GM03348 (cell line): ENCODE measurements at places on chromosomes 11 and 22.

GRCh38 chr11:45031912-45032519 lies 81.3 kb upstream of the TP53I11 start:
- no peak for DNase-seq

- peak; percentile 2 for DNase-seq
Observed at GRCh38 chr11:50174189-50174588, 141.5 kb downstream of the OR4C45 start.

DNA sequence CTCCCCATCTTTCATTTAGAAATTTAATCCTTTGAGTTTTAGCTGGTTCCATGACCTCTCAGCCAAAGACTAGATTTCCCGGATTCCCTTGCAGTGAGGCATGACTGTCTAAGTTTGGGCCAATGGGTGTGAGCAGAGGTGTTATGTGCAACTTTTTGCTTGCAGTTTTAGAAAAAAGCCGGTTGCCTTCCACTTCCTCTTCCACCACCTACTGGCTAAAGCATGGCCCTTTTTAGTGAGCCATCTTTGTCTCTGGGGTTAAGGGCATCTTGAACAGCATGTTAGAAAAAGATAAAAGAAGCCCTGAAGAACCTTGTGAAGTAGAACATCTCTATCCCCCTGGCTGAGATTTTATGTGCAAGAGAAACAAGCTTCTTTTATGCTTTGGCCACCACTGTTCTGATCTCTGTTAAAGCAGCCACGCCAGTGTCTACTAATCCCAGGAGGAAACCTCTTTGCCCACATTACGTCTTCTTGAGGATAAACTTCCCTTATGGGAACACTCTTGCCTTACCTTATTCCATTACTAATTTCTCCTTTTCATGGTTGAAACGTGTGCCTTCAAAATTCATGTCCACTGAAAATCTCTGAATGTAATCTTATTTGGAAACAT lies 279.9 kb downstream of the TENM4 start:
- DNase-seq: peak; percentile 31

- peak; percentile 78 for DNase-seq
Observed at GRCh38 chr11:9138612-9139579, 47.5 kb upstream of the SCUBE2 start.

DNA sequence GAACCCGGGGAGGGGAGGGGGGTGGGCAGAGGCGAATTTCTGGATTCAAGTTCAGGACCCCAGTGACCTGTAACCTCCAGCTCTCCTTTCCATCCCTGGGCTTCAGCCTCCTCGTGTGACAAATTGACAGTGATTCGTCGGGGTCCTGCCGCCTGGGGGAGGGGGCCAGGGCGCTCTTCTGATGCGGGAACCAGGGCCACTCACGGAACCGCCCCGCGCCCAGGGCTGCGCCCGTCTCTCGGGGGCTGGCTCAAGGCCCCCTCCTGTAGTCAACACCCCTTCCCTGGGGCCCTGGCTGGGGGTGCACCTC lies 92.8 kb upstream of the ANO1 start:
- no peak for DNase-seq

DNA sequence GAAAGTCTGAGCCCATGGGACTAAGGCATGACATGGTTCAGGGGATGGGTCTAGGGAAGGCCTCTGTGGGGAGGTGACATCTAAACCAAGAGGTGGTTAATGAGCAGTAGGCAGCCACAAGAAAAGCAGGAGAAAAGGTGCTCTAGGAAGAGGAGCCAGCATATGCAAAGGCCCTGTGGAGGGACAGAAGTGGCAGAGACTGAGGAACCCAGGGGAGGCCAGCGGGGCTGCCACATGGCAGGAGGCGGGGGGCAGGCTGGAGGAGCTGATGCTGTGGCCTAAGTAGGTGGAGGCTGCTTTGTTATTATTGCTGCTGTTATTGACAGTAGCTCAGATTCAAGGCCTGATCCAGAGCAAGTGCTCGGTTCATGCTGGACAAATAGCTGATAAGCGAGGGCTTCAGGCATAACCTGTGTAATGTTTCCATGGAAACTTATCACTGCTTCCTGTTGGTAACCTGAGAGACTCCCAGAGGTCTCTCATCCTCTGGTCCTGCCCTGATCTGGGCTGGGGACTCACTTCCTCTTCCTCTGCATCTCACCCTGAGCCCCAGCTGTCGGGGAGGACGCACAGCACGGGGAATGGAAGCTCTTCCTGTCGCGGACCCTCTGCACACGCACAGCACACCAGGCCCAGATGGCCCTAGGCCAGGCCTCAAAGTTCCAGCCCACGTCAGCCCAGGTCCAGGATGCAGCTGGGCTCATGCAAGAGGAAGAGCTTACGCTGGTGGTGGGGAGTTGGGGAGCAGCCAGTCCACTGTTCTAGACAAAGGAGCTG lies 75.2 kb upstream of the TP53I11 start:
- no peak for DNase-seq

GRCh38 chr11:2774173-2775082 lies 74.6 kb upstream of the KCNQ1OT1 start:
- DNase-seq: no peak

- DNase-seq: no peak
Observed at GRCh38 chr11:112024178-112024772, 933 bp upstream of the DLAT start.

DNA sequence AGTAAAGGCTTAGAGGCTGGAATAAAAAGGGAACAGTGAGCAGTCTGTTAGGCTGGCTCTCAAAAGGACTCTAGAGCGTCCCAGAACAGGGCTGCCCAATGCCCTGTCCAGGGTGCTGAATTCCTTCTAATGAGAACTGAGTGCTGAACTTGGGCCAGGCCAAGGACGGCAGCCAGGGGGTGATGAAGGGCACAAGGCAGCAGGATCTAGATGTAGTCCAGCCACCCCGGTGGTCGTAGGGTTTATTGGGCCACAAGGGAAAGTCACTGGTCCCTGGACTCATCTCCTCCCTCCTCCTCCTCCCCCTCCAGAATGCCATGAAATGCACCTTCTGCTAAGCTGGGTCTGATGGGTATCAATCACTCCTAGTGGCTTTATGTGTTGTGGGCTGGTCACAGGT lies 19.2 kb downstream of the NPTXR start:
- DNase-seq: peak; percentile 86

DNA sequence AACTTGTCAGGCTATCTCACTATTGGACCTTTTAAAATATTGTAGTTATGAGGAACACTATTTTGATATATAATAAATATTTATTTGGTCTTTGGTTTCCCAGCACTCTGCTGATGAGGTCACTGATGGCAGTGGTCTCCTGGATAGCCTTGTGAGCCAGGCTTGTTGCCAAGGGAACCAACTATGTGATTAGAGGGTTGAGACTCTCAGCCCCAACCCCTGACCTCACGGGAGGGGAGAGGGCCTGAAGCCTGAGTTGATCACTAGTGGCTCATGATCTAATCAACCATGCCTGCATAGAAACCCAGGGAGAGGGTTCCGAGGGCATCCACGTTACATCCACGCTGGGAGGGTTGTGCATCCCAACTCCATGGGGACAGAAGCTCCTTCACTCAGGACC lies 10.8 kb downstream of the PANX1 start:
- no peak for DNase-seq

DNA sequence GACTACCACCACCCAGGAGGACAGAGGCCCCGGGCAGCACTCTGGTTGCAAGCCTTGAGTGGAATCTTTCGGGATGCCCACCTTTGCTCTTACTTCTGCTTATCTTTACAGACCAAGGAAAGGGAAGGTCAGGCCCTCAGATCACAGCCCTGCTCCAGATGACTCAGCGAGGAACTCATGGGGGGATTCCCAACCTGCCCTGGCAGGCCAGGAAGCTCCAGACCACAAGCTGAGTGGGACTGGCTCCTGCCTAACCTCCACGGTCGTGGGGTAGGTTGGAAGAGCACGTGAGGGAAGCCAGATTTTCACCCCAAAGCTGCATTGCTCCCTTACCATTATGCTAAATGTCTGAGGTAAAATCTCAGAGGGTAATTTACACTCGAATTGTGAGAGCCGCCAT lies 11.8 kb downstream of the TBC1D10A start:
- no peak for DNase-seq

- peak; percentile 58 for DNase-seq
Observed at GRCh38 chr11:19951558-19952115, 208.6 kb downstream of the DBX1 start.

DNA sequence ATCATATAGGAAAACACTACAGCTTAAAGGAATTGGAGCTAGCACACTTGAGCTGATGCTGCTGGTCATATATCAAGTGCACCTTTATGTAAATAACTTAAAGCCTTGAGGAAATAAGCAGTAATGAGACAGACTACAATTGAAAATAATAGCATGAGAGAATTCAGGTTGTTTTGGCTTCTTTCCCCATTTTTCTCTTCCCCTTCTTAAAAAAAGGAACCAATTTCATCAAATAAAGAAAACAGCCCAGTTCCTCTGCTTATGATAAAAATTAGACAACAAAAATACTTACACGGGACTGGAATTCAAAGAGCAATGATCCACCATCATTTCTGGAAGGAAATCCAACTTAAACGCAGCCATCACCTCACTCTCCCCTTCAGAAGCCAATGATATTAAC lies 50.2 kb upstream of the RAPSN start:
- DNase-seq: no peak

GRCh38 chr11:83044958-83045712 lies 26.6 kb downstream of the RAB30 start:
- peak; percentile 61 for DNase-seq

- DNase-seq: no peak
Observed at GRCh38 chr11:17513853-17514252, 30.4 kb downstream of the USH1C start.

DNA sequence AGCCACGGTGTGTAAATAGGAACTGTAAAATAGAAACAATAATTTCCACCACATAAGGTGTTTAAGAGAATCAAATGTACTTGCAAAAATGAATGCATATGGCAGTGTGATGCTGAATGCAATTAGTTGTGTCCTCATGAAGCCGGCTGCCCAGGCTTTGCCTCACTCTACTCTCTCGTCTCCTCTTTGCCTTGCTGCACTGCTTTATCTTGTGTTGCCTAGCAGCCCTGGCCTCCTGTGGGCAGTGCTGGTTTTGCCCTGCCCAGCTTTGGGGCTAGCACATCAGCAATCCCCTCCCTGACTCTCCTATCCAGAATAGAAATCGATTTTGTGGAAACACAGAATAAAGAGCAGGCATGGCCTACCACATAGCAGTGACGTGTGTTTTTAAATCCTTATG lies 30.0 kb downstream of the LRRC32 start:
- no peak for DNase-seq

DNA sequence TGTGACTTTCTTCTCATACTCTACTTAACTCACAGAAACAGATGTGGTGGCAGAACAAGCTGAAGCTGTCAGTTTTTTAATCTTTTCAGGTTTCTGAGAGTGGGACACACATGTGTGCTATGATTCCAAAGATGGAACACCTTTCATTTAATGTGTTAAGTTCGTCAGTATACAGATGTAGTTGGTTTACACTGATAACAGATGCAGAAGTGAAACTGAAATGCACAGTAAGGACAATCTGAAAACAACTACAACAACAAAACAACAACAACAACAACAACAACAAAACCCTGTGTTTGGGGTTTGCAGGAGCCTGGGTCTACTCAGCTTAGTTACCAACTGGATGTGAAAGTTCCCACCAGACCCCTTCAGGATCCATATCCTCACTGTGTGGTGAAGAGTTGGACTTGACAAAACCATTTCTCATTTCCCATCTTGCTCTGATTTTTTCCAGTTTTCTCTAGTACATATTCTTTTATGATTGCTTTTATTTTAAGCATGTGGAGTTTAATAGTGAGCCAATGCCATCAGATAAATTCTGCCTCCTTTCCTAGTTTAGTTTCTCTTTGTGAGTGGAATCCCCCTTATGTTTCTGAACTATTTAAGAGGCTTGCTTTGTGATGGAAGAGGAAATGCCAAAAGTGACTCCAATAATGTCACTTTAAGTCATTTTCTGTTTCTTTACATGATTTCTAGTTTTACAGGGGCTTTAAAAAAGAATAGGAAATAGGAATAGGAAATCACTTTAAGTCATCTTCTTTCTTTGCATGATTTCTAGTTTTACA lies 47.8 kb downstream of the ARHGAP42 start:
- DNase-seq: no peak

DNA sequence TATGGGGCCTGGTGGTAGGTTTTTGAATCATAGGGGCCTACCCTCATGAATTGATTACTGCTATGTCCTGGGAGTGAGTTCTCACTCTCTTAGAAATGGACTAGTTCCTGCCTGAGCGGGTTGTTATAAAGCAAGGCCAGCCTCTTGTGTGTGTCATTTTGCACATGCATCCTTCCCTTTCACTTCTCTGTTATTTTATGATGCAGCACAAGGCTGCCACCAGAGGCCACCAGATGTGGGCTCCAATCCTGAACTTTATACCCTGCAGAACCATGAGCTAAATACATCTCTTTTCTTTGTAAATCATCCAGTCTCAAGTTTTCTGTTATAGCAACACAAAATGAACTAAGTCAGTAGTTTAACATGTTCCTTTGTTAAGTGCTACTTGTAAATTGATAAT lies 251.4 kb downstream of the BLID start:
- no peak for DNase-seq

- no peak for DNase-seq
Observed at GRCh38 chr11:17703951-17704350, 15.4 kb upstream of the MYOD1 start.

DNA sequence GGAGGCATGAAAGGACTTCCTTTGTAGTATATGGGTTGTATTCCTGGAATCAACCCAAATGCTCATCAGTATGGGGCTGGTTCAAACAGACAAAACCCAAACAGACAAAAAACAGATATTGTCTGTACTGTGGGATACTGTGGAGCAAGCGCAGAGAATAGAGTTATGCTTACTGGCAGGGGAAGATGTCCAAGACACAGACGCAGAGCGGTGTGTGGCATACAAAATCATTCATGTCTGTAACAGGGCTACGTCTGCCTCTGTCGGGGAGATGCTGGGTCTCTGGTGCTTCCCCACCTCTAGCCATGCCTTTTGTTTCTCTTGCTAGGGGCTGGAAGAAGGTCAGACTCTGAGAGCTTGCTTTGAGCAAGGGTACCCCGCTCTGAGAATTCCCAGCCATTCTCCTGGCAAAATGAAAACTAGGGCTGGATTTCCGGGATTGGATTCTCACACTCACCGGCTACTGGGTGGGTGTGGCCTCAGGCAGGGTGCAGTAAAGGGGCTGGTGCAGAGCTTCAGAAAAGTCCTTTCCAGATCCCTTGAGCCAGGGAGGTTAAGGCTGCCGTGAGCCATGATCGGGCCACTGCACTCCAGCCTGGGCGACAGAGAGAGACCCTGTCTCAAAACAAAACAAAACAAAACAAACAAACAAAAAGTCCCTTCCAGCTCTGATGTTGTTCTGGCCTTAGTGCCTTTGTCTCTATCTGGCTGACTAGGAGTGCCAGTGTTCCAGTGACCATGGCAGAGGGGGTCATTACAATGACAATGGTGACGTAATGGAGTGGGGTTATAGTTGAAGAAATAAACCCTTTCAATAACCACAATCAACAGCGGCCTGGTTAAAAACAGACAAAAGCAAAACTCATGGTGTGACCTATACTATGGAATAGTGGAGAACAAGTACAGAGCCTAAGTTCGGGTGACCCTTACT lies 2.9 kb upstream of the ABCC8 start:
- peak; percentile 52 for DNase-seq

DNA sequence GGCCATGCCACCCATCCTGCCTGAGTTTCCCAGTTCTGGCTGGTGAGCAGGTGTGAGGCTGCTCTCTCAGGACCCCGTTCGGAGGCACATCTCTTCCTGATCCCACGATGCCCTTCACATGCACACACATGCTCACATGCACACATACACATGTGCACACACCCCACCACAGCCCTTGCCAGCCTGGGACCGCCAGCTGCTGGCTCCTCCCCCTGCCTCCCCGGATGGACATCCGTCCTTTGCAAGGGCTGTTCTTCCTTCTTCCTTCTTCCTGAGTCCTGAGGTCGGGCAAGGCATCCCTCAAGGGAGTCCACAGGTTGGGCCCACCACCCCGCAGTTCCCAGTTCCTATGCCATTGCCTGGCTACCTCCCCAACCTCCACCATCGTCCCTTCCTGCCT lies 10.5 kb upstream of the CDKN1C start:
- DNase-seq: no peak

GRCh38 chr11:61683961-61684869 lies 4.0 kb downstream of the DAGLA start:
- no peak for DNase-seq
